NCI-H446 treated with DMSO at 0.1 percent for 48 hours (cell line): ENCODE measurements at places on chromosomes 16 and 17.

DNA sequence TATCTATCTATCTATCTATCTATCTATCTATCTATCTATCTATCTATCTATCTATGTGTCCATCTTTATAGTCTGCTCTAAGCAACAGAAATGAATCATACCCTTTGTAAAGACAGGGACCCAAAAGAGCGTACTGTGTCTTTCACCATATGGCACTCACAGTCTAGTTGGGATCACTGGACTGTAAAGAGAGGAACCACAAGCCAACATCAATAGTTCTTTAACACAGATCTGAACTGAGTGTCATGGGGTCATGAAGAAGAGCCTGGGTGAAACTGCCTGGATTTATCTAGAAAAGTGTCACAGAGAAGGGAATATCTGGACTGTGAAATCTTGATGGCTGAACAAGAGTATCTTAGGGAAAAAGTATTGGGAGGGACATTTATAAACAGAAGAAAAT is 619.1 kb upstream of the SOX9 start:
- DNase-seq = peak; percentile 71

DNA sequence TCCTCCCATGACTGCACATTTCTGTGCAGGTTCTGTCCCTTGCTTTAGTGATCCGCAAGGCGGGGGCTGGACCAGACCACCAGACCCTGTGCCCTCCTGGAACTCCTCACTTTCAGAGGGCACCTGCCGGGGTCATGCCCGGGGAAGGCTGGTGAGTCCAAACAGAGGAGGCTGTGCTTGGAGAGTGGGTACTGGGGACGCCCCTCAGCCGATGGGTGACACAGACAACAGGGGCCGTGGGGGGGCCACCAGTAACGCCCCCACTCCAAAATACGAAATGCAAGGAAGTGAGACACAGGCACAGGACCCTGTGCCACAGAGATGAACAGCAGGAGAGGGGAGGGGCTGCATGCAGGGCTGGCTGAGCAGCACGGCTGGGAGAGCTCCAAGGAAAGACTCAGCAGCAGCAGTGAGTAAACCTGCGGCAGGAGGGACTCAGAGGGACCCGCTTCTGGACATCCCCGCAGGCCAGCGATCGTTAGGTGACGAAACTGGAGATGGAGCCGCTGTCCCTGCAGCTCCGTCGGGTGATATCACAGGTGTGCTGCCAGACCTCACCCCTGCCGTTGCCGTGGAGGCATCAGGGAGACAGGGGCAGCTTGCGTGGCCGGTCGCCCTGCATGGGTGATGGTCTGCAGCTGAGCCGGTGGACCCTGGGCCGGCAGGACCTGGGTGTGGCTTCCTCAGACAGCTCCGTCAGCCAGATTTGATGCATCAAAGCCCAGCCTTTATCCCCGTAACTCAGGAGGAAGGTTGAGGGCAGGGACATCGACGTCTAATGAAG is 71.2 kb upstream of the GNG13 start:
- DNase-seq = no peak

- no peak for DNase-seq
Observed at GRCh38 chr17:28698253-28698941, 13.3 kb downstream of the PROCA1 start.

DNA sequence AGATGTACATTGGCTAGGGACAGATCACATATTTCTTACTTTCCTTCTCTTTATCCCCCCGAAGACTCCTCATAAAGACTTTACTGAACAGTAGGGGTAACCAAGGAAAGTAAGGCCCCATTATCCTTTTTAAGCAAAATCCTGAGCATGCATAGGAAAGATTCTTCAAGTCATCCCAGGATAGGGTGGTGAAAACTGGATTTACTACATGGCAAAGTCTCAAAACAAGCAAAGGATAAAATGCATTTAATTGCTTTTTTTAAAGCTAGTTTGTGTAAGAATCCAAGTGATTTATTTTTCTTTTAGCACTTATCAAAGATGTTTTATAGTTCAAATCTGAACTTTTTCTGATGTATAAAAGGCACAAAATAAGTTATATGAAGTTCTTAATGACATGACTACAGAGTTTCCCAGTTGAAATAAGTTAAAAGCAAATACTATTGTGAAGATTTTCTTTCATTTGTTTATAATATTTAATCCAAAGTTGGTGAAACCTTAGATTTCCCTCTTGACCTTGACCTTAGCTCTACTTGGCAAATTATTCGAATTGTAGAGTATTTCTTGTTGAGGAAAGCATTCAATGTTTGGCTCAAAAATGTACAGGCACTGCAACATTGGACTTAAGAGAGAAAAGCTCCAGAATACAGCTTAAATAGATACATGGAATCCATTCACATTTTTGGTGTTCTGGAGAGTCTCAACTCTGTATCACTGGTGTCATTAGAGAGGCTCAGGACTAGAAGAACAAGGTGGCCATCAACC is 104.3 kb downstream of the ABCA8 start:
- no peak for DNase-seq

DNA sequence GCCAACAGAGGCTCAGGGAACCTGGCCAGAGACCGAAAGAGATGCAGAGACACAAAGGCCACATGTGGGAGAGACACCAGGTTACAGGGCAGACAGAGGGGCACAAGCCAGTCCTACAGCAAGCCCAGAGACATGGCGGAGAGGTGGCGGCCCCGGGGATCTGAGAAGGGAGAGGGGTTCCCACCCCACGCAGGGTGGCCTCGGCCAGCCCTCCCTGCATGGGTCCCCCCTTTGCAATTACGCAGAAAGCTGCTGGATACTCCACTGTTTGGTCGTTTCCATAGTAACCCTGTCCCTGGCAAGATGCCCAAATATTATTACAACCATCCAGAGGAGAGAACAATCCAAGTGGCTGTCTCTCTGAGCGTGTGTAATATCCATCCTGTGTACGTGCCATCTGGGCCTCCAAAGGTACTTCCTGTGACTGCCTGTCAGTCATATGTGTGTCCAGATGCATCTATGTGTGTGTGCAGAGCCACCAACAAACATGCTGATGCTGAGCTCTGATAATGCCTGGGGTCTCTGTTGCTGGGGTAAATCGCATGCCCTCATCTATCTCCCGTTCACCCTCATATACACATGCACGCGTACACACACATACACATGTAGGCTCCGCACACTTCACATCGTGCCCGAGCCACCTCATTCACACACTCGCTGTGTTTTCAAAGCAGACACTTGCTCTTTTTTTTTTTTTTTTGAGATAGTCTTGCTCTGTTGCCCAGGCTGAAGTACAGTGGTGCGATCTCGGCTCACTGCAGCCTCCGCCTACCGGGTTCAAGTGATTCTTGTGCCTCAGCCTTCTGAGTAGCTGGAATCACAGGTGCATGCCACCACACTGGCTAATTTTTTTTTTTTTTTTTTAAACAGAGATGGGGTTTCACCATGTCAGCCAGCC is 5.5 kb downstream of the PCGF2 start:
- peak; percentile 84 for DNase-seq

GRCh38 chr17:33154869-33155455 is 138.1 kb downstream of the ASIC2 start:
- no peak for DNase-seq

GRCh38 chr17:16935786-16936185 is 36.1 kb downstream of the TNFRSF13B start:
- DNase-seq = no peak

- DNase-seq = no peak
Observed at GRCh38 chr17:38727736-38728135, 2.4 kb upstream of the CISD3 start.

- peak; percentile 82 for DNase-seq
Observed at GRCh38 chr17:17419631-17420030, 57.2 kb upstream of the MED9 start.
